ENCODE measurements at places on chromosomes 6 and 20. TPM values are rescaled to one million over a fixed set of nuclear protein-coding genes. Genes with fewer than 3 reads are reported as not detected.

DNA sequence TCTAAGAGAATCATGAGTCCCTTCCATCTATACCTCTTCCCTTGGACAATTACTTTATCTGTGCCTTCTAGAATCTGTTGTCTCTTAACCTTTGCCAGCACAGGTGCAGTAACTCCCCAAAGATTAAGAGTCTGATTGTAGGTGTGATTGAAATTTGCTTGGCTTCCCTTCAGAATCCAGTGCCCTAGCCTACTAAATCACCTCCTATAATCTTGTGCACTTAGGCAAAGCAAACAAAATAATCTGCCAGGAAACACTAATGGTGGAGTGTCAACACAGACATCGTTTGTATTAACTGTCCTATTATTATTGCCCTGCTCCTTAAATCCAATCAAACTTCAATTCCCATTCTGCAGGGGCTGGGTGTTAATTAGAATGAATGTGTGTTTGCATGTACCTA lies 28.0 kb downstream of the ID4 start:
- DNase-seq = no peak

DNA sequence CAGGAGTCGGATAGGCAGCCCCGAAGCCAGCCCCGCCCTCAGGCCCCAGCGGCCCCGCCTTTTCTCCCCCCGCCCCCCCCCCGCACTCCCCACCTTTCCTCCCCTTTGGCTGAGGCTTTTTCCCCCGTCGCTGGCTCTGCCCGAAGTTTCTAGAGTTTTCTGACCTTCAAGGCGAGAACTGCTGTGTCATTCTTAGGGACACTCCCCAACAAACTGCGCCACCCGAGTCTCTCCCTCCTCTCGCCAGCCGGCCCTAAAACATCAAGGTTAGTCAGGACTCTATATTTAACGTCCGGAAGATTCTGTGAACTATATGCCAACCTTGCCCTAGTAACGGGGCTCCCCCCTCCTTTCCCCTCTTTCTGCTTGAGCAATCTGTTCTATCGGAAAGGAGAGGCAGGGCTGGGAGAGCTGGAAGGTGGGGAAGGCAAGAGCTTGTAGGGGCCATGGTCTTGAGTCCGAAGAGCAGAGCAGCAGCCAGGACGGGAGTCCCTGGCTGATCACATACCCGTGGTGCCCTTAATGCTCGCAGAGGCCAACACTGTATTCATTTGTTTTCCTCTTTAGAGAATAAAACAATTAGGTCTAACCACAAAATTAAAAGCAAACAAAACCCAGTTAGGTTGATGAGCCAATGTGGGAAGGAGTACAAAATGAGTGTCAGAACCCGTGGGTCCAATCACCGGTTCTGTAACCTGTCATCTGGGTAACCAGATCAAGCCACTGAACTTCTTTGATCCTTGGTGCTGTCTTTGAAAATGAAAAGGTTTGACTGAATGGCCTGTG lies 5.3 kb upstream of the HSPA1B start:
- DNase-seq = no peak

GRCh38 chr20:8777911-8778310 lies 291.0 kb upstream of the PLCB4 start:
- no peak for DNase-seq

DNA sequence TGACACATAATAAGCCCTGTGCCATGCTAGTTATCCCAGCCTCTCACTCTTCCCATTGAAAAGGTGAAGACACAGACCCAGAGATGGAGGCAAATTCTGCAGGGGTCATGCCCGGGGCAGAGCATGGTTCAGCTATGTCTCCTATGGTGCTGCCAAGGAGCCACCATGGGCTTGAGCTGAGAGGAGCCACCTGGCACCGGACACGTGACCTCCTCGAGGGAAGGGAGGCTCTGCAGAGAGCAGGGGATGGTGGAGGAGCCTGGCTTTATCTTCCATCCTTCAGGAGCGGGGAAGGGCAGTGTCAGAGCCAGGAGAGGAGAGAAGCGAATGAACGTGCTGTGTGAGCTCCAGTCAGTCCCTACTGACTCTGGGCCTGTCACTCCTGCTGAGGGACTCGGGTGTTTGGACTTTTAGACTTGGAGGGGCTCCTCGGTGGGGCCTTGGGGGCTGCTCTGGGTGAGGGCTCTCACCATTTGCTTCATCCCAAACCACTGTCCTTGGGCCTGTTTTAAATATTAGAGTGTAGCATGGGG lies 11.1 kb upstream of the CCN5 start:
- DNase-seq = no peak

DNA sequence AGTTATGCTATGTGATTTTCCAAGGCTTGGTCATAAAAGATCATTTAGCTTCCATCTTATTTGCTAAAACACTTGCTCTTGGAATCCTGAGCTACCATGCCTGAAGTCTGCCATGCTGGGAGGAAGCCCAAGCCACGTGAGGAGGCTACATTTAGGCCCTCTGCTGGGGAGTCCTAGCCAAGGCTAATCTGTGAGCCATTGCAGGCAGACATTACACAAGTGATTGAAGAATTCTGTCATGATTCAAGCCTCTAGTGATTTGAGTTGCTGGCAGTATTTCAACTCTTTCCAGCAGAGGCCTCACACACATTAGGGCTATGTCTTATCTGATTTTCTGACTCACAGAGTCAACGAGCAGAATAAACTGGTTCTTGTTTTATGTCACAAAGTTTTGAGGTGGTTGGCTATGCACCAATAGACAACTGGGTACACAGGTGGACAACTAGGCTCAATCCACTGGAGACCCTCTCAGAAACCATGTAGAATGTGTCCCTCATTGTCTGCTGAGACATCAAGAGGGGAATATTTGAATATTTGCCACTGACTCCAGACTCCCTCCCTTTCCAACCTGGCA lies 227.2 kb upstream of the SULF2 start:
- no peak for DNase-seq

DNA sequence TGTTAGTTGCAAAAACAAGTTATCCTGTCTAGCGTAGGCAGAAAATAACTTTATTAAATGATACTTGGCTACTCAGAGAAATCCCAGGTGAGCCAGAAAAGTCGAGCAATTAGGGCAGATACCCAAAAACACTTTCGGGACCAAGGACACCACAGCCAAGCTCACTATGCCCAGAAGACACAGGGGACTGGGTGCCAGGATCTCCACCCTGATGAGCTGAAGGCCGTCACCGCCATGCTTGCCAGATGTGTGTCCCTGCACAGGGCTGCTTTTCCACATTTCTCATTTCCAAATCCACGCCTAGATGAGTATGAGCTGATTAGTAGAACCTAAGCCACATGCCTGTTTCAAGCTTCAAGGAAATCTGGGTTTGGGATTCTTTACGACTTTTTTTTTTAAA lies 214.0 kb upstream of the SMLR1 start:
- no peak for DNase-seq

GRCh38 chr6:166258854-166259276 lies 49.3 kb downstream of the PRR18 start:
- no peak for DNase-seq

DNA sequence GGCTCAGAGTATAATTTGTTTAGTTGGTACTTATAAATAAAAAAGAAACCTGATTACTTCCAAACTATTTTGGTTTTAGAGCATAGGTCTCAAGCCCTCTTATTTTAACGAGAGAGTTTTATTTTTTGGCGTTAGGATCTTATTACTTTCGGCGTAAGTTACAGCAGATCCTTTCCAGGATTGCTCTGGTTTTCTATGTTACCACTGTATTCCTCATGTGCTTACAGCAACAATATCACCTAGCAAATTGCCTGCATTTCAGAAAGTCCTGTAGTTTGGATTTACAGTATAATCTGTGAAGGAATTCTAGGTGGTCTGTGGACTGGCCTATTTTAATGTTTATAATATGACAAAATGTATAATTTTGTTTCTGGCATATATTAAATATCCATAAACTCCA lies 54.1 kb downstream of the TRMT11 start:
- DNase-seq = no peak

DNA sequence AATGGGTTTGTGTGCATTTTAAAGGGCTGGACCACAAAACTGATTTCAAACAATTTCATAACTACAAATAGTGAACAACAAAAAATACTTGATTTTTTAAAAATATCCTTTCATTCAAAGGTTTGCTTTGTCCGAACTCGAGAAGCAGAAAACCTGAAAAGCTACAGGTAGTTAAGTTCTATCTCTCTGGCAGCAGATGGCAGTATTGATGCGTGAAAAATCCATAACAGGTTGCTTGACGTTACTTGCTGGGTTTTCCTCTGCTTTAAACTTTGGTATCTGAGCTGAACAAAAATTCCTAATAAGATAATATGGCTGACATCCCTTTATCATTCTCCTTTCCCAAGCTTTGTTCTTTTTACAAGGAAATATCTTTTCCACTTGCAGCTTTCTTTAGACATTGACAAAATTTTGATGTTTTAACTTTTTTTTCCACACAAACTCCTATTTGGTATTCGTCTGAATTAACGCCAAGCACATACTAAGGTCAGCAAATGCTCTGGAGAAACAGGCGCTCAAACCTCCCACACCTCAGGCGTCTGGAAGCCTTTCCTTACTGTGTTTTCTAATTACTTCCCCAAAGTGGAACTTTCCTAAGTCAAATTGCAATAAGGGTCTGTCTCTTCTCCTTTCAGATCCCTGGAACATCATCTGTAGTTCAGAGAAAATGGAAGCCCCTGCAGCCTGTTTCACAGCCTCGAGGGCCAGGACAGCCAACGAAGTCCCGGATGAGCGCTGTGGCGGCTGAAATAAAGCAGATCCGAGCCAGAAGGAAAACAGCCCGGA lies 50.3 kb upstream of the GFRAL start:
- peak; percentile 50 for DNase-seq

GRCh38 chr6:166105341-166106075 lies 62.1 kb downstream of the TBXT start:
- DNase-seq = no peak

DNA sequence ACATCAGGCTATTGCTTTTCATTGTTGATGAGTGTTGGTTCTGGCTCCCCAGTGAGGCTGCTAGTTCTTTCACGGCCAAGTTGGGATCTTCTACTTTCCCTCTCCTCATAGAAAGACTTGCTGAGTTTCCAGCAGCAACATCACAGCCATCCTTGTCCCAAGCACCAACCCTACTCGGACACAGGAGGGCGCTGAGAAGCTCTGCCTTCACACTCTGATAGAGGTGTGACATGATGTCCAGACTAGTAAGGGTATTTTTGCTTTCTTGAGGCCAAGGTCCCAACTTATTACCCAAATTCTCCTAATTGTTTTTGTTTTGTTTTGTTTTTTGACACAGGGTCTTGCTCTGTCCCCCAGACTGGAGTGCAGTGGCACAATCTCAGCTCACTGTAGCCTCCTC lies 3.0 kb upstream of the GCM1 start:
- no peak for DNase-seq

DNA sequence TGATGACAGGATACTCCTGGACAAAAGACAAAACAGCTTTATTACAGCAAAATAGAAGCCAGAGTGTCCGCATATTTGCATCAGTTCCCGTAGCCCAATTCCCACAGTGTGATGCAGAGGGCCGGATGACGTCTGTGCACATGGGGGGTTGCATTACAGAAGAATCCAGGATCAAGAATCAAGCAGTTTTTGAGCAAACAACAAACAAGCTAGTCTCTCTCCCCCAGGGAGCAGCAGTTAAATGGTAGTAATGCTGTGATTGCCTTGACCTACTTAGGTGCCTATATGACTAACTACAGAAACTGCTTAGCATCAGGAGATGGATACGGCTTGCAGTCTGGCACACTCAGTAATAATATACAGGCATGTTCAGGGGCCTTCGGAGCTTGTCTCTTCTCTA lies 3.2 kb upstream of the SDHAF4 start:
- no peak for DNase-seq

- no peak for DNase-seq
These were observed 137.2 kb downstream of the CDH26 start for GRCh38 chr20:60095456-60095855.

DNA sequence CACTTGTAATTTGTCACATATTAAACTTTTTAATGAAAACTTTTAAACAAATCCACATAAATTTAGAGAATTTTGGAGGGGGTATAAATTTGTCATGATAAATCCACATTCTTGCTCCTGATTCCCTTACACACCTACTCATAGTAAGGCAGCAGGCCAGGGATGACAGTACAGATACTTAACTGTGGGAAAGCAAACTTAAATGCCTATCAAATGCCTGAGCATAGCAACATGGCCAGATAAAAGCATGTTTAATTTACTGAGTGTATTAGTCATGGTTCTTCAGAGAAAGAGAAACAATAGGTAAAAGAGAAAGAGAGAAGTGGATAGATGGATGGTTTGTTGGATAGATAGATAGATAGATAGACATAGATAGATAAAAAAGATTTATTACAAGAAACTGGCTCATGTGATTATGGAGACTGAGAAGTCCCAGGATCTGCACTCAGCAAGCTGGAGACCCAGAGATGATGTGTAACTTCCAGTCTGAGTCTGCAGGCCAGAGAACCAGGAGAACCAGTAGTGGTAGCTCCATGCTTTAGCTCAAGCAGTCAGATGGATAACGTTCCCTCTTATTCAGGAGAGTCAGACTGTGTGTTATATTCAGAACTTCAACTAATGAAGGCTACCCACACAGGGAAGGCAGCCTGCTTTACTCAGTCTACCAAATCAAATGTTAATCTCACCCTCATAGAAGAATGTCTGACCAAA lies 15.9 kb upstream of the ADGRF1 start:
- DNase-seq = no peak

DNA sequence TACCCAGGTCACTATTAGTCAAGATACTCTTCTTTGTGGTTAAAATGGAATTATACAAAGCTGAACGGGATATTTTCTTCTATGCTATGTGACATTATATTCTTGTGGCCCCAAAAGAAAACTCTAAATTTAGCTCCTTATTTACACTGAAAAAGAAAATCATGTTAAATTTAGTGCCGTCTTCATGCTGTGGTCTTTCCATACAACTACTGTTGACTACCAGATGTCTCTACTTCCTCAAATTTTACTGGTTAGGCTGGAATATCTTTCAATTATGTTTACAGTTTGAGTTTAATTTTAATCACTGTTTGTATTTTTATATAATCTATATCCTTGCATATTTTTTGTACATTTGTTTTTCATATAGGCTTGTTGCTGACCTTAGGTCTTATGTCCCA lies 95.6 kb upstream of the FOXO3 start:
- DNase-seq = no peak

- DNase-seq = no peak
These were observed 105.8 kb downstream of the SULF2 start for GRCh38 chr20:47679462-47679861.

TSHZ2 gene
- polyA plus RNA-seq = 15.0 TPM

PTK6 gene
- polyA plus RNA-seq = 0.61 TPM

TAP2 gene
- 10.2 TPM for polyA plus RNA-seq

TMEM14C gene
- polyA plus RNA-seq = 167 TPM
